ENCODE measurements at places on chromosomes 1 and 21.

GRCh38 chr21:22120616-22121266 is 1122.5 kb downstream of the NCAM2 start:
- no peak for DNase-seq

- DNase-seq, result no peak
Observed at GRCh38 chr1:229812693-229813092, 186.6 kb downstream of the URB2 start.

GRCh38 chr1:200890818-200891773 is 3.6 kb upstream of the INAVA start:
- no peak for DNase-seq

DNA sequence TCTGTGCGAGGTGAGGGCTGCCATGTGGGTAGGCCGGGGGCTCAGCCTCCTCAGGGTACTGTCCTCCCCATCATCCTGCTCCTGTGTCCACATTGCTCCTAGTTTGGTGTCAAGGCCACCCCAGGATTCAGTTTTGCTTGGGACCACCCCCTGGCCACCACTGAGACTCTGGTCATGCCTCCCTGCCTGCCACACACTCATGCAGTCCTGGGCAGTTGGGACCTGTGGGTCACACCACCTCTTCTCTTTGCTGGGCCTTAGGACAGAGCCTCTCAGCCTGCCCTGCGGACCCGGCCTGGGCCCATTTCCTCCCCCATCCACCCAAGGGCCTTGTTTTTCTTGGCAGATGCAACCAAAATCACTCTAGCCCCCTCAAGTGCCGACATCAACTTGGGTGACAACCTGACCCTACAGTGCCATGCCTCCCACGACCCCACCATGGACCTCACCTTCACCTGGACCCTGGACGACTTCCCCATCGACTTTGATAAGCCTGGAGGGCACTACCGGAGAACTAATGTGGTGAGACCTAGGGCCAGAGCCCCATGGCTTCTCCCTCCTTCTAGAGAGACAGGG is 19.4 kb downstream of the TMEM81 start:
- no peak for DNase-seq

GRCh38 chr1:229396585-229397206 is 37.2 kb downstream of the ACTA1 start:
- DNase-seq, result no peak

DNA sequence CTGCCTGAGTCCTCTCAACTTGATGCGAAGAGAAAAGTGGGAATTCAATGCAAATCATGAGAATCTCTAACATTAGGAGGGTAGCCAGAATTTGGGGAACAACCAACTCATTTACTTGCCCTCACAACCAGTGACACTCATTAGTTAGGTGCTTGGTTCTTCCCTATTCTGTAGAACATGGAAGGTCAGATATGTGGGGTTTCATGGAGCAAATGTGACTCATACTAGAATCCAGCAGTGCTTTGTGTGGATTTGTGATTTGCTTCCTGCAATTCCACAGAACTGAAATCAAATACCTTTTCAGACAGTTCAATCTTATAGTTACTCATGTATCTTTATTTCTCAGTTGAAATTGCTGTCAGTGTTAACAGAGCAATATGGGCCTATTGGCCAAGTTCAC is 6.9 kb upstream of the ETV3 start:
- no peak for DNase-seq

- DNase-seq, result no peak
Observed at GRCh38 chr1:156432669-156433018, 63.6 kb downstream of the RHBG start.

DNA sequence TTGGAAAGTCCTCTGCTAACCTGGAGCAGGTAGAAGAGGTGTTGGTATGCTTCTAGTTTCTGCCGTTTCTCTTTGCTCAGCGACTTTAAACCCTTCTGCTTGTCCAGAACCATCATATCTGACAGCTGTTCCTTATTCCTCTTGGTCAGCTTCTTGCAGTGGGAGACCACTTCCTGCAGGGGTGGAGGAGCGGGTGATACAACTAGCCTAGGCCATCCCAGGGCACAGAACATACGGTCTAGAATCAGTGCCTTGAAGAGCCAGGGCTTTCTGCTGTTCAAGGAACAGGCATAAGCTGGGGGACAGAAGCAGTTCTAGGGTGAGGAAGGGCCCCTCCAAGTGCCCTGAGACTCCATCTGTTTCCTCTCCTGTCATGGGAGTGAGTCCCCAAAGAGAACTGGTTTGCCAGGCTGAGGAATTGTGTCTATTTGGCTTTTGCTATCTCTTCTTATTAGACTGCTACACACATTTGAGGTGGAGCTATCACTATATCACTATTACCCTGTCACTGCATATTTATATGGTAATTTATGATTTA is 32.5 kb downstream of the IQGAP3 start:
- DNase-seq, result no peak

GRCh38 chr1:39080831-39081270 is 54.7 kb downstream of the NDUFS5 start:
- DNase-seq, result no peak

GRCh38 chr1:223298701-223299100 is 65.3 kb downstream of the SUSD4 start:
- no peak for DNase-seq

GRCh38 chr1:82690411-82690810 is 889.7 kb downstream of the ADGRL2 start:
- no peak for DNase-seq

DNA sequence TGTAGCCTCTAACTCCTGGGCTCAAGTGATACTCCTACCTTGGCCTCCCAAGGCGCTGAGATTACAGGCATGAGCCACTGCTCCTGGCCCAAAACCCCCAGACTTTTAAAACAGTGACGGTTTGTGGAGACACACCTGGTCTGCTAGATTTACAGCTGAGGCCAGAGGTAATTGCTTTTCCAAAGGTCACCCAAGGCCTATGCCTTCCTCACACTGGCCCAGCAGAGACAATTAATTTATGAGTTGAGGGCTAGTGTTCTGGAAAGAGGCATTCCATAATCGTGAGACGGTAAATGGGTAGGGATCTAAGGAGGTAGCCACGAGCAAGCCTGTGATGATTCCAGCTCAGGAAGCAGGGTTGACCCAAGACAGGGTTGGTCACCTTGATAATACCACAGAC is 12.4 kb upstream of the PARP1 start:
- DNase-seq, result no peak

DNA sequence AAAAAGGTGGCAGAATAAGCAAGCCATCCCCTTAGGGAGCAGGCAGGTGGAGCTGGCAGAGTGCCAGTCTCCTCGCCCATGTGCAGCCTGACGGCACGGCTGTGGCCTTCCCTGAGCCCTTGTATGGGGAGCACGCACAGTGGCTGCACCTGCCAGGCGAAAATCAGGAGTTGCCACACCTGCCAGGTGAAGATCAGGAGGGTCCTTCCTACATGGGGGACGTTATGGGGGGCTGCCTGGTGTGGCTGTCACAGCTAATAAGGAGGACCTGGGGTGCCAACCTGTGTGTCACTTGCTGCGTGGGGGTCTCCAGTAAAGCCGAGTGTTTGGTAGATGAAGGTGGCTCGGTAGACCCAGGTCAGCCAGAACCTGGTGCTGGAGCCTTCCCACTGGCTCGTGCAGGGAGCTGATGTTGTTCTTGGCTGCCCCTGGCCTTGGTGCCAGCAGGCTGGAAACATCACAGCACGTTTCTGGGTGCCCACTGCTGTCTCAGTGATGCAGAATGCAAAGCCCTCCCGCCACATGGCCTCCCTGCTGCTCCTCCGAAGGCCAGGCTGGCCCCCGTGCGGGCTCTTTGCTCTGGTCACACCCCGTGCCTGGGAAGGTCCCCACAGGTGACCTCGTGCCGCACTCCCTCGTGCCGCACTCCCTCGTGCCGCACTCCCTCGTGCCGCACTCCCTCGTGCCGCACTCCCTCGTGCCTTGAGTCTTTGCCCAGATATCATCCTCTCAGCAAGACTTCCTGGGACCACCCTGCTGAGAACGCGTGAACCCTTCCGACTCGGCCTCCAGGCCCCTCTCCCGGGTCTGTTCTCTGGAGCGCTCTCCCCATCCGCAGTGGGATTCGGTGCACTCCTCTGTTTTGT is 55.4 kb downstream of the SLC37A1 start:
- DNase-seq, result no peak

GRCh38 chr1:20821466-20821865 is 34.4 kb upstream of the HP1BP3 start:
- no peak for DNase-seq

- no peak for DNase-seq
Observed at GRCh38 chr1:12272770-12273169, 42.9 kb downstream of the VPS13D start.

DNA sequence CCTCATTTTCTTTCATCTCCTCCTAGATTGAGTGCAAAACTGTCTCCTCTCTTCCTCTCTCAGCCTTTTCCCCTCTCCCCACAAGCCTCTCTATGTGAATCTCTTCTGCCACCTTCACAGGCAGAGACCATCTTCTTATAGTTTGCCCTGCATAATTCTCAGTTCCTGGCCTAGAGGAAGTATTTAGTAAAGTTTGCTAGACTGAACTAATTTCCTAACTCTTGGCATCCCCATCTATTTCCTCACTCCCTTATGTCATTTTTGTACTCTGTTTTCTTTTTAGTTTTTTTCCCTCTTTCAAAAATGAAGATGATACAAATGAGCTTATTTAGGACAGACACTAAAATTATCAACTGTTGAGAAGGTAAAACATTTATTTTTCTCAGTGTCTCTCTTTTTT is 66.0 kb downstream of the XCL2 start:
- no peak for DNase-seq

DNA sequence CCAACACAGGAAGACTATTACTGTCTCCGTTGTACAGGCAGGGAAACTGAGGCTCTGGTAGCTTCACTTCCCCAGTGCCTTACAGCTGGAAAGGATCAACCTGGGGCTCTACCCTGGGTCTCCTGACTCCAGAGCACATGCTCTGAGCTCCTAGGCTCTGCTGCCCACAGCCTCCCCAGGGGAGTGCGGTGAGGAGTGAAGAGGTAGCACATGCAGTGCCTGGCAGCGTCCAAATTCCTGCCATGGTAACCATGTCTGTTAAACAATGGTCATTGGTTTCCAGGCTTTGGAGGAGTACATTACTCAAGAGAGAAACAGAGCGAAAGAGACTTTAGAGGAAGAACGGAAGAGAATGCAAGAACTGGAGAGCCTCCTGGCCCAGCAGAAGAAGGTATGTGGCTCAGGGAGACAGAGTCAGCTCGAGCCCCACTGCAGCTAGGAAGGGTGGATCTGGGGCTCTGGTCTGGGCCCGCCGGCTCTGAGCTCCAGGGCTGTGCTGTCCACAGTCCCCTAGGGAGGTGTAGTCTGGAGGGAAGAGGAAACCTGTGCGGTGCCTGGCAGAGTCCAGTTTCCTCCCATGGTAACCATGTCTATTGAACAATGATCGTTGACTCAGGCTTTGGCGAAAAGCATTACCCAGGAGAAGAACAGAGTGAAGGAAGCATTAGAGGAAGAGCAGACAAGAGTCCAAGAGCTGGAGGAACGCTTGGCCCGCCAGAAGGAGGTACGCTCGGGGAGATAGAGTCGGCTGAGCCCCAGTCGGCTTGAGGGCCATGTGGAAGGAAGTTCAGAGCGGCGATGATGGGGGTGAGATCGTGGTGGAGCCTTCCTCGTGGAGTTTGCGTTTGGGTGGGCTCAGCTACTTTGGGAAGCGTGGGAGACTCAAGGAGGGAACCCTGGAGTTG is 64.6 kb upstream of the EFHD2 start:
- no peak for DNase-seq

GRCh38 chr1:52216907-52217458 is 75.1 kb downstream of the ZFYVE9 start:
- no peak for DNase-seq

DNA sequence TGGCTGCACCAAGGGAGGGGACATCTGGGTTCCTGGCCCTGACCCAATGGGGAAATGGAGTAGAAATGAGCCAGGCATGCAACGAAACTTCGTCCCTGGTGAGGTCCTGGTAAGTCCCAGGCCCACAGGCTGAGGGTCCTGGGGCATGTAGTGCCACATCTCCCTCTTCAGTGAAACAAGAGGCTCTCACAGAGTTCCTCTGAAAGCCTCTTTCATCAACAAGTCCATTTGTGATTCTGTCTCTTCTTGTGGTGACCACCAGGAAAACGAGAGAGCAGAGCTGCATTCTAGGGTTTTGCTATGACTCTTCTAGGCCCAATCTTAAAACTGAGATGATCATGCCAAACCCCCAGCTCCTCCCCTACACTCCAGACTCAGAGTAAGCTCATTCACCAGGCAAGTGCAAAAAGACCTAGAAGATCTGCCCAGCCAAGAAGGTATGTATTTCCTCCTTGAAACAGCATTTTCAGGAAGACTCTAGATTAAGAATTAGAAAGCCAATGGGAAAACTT is 24.3 kb upstream of the RNF220 start:
- DNase-seq, result no peak

DNA sequence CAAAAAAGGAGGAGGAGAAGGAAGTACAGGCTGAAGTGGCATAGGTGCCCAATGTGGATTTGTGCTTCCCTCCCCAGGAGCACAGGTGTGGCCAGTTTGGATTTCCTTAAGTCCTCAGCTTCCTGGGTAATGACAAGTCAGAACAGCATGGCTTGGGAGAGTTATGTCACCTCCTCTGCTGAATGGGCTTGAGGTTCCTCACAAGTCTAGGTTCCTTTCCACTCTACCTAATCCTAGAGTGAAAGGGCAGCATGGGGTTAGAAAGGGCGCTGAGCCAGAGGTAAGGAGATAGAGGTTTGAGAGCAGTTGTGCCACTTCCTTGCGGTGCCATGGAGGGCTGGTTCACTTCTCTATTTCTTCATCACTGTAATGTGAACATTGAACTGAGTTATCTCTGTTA is 35.5 kb upstream of the IL20 start:
- DNase-seq, result no peak

DNA sequence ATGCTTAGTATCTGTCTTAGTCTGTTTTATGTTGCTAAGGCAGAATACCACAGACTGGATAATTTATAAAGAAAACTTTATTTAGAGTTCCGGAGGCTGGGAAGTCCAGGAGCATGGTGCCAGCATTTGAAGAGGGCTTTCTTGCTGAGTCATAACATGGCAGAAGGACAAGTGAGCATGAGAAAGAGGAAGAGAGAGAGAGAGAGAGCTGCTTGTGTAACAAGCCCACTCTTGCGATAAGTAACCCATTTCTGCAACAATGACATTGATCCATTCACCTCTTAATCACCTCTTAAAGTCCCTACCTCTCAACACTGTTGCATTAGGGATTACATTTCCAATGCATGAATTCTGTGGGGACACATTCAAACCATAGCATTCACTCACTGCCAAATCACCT is 11.7 kb upstream of the MYOCOS start:
- DNase-seq, result no peak

- no peak for DNase-seq
Observed at GRCh38 chr1:213415691-213416380, 364.8 kb downstream of the RPS6KC1 start.

DNA sequence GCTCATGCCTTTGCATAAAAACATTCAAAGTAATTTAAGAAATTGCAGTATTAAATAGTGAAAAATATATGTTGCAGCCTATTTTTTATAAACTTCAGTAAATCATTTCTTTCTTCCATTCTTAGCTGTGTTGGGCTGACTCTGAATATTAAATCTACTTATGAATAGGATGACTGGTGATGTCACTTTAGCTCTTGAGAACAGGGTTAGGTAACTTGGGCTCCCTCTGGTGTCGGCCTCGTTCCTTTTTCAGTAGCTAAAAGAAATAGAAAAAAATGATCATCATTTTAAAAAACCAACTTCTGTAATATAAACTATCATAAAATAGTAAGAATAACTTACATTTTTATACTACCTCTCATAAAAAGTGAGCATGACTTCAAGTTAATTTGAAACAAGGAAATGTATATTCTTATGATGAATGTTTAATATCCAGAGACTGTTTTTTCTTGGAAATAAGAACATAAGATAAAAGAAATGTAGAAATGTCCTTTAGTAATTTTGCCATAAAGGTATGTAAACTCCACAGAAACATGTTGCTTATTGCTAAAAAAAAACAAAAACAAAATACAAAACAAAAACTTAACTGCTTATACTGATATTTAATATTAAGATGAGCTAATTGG is 26.8 kb upstream of the NCAM2 start:
- no peak for DNase-seq
